ENCODE measurements at places on chromosomes 7 and 10.

DNA sequence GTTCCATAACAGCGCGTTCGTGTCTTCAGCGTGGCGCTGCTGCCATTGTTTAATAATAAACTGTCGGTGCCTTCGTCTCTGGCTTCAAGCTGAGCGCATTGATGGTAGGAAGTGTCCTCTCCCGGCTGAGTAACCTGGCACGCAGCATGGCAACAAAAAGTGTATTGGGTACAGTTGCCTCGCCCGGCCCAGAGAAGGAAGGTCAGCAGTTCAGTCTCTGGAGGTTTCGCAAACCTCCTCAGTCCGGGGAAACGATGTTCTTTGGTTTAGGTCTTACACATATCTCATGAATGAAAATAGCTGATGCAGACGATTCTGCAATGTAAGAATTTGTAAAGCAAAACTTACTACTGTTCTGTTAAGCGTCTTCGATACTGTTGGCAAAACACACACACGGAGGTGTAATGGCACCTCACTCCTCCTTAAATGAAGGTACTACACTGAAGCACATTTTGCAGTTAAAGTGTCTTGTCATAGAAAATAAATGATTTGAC is 739 bp upstream of the CCDC186 start:
- H3K27me3 ChIP-seq = no peaks in the 10 kb centered on the region
- 0 out of 2 replicates have a peak, but pooled peaks cover 4% of the 10 kb centered on the region for H3K4me1 ChIP-seq
- peak overlapping the region; percentile 93 for H3K4me3 ChIP-seq
- H3K36me3 ChIP-seq = no peaks in the 10 kb centered on the region
- no peak overlapping the region for H3K27ac ChIP-seq

DNA sequence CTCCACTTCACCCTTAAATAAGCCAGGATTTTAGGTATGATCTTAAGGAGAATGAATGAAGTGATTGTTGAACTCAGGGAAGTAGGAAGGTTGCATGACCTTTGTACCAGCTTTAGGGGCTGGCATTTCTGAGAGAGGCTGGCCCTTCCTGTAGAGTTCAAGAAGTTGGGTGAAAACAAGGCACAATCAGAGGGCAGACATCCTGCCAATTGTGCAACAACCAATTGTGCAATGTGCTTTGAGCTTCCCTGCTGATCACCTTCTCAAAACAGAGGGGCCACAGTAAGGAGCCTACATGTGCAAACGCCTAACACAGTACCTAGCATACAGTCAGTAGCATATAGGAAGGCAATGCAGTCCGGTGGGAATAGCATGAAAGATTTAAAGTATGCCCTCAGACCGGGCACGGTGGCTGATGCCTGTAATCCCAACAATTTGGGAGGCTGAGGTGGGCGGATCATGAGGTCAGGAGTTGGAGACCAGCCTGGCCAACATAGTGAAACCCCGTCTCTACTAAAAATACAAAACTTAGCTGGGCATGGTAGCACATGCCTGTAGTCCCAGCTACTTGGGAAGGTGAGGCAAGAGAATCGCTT is 5.4 kb downstream of the CPVL start:
- no peak overlapping the region for H3K4me3 ChIP-seq
- no peak overlapping the region for H3K27ac ChIP-seq
- no peak for DNase-seq

GRCh38 chr10:67306588-67307205 is 380.9 kb downstream of the LRRTM3 start:
- no peak overlapping the region for H3K27ac ChIP-seq
- H3K4me3 ChIP-seq = no peak overlapping the region
- no peak for DNase-seq
- H3K27me3 ChIP-seq = no peaks in the 10 kb centered on the region
- H3K36me3 ChIP-seq = no peaks in the 10 kb centered on the region

DNA sequence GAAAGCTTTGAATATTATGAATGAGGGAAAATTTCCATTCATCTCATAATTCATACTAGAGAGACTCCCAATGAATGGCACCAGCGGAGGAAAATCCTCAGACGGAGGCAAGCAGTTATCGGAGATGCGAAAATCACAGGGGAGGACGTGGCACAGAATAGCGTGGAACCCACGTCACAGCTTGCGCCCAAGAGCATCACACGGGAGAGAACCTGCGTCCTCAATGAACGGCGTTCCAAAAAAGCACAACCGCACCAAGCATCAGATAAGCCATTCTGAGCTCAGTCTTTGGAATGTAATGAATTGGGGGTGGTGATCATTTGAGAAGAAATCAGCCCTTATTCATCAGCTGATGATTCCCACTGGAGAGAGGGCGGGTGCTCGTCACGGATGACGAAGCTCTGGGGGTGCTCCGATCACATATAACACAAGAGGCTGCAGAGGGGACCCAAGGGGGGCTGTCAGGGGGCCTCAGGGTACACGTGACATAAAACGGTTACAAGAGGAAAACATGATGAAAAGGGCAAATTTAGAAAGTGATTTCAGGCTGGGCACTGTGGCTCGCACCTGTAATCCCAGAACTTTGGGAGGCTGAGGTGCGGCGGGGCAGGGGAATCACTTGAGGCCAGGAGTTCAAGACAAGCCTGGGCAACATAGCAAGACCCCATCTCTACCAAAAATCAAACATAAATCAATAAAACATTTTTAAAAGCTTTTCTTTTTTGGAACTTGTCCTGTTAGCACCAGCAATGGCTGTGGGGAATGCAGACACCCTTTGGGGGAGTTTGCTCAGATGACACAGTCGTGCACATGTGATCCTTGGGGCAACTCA is 33.8 kb upstream of the FIS1 start:
- H3K27ac ChIP-seq = no peak overlapping the region
- H3K36me3 ChIP-seq = no peaks in the 10 kb centered on the region
- no peaks in the 10 kb centered on the region for H3K4me1 ChIP-seq
- peaks cover 13% of the 10 kb centered on the region for H3K27me3 ChIP-seq
- no peak overlapping the region for H3K4me3 ChIP-seq
- DNase-seq = no peak

DNA sequence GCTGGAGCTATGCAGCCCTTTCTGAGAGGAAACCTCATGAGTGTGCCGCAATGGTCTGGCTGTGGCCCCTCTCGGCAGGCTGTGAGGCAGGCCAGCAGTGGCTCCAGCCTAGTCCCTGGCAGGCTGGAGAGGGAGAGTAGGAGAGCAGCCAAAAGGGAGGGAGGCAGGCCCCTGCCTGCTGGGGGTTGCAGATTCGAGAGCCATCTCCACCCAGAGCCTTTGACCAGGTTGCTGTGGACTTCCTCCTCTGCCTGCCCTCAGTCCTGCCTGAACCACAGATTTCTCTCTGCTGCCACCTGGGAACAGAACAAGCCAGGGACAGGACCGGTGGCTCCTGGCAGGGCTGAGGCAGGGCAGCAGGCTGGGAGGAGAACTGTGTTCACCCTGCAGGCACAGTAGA is 13.9 kb downstream of the PAX2 start:
- H3K36me3 ChIP-seq = no peaks in the 10 kb centered on the region
- H3K4me1 ChIP-seq = no peaks in the 10 kb centered on the region
- no peak overlapping the region for H3K27ac ChIP-seq
- DNase-seq = no peak
- no peaks in the 10 kb centered on the region for H3K27me3 ChIP-seq

- H3K4me3 ChIP-seq = no peak overlapping the region
- no peaks in the 10 kb centered on the region for H3K27me3 ChIP-seq
- no peak for DNase-seq
- no peaks in the 10 kb centered on the region for H3K36me3 ChIP-seq
- H3K27ac ChIP-seq = no peak overlapping the region
Measured at GRCh38 chr7:29329686-29330085, 135.1 kb downstream of the CHN2 start.

DNA sequence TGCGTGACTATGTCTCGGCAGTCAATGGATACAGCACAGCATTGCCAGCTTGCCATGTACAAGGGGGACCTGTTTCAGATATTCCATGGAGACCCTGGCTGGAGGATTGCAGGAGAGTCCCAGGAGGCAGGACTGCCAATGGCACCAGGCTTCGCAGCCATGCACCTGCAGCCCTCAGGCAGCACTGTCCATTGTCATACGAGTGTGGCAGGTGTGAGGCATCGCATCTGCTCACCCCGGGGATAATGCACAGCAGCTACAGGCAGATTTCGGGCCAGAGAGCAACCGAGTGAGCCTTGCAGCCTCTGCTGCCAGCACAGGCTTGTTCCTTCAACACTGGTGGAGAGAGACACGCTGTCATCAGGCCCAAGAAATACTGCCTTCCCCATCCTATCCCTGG is 415.1 kb downstream of the PAXIP1 start:
- H3K4me1 ChIP-seq = no peaks in the 10 kb centered on the region
- no peak for DNase-seq
- no peak overlapping the region for H3K27ac ChIP-seq
- H3K27me3 ChIP-seq = peaks cover 4% of the 10 kb centered on the region

DNA sequence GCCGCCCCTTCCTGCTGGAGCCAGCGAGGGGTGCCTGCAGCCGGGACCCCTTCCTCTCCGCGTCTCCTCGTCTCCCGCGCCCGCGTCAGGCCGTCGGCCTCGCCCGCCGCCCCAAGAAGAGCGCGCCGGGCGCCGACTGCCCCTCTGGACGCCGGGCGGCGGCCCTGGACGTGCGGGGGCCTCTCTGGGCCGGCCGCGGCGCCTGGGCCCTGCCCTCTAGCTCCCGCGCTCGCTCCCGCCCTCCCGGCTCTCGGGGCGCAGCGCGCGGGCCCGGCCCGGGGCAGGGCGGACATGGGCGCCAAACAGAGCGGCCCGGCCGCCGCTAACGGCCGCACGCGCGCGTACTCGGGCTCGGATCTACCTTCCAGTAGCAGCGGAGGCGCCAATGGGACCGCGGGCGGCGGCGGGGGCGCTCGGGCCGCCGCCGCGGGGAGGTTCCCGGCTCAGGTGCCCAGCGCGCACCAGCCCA is 704 bp downstream of the ZNRF2 start:
- no peaks in the 10 kb centered on the region for H3K36me3 ChIP-seq
- peak; percentile 44 for DNase-seq
- peak overlapping the region; percentile 77 for H3K27ac ChIP-seq
- H3K4me3 ChIP-seq = peak overlapping the region; percentile 77
- H3K4me1 ChIP-seq = no peaks in the 10 kb centered on the region

- H3K27me3 ChIP-seq = no peaks in the 10 kb centered on the region
- no peaks in the 10 kb centered on the region for H3K4me1 ChIP-seq
- H3K36me3 ChIP-seq = no peaks in the 10 kb centered on the region
- H3K4me3 ChIP-seq = no peak overlapping the region
Measured at GRCh38 chr10:3925184-3925583, 140.2 kb upstream of the KLF6 start.

- peak overlapping the region; percentile 58 for H3K4me3 ChIP-seq
- H3K4me1 ChIP-seq = peaks cover 26% of the 10 kb centered on the region
- H3K36me3 ChIP-seq = no peaks in the 10 kb centered on the region
- H3K27me3 ChIP-seq = no peaks in the 10 kb centered on the region
- DNase-seq = peak; percentile 37
Measured at GRCh38 chr7:98398567-98399372, 2.1 kb downstream of the BAIAP2L1 start.

DNA sequence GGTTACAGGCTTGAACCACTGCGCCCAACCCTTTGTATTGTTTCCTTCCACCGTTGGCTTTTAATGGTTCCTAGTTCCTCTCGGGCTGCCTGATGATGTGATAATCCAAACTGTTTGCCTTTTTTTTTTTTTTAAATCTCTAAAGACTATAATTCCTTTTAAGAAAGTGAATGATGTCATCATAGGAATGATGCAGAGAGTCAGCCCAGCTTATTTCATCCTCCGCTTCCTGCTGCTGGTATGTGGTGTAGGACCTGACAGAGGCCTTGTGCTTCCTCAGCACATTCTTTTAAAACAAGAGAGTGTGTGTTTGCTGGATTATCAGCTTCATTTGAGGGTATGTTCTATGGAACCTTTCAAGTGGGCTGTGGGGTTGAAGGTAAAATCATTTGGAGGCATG is 241.4 kb downstream of the LRMDA start:
- H3K4me3 ChIP-seq = no peak overlapping the region
- DNase-seq = no peak
- 0 out of 2 replicates have a peak, but pooled peaks cover 2% of the 10 kb centered on the region for H3K27me3 ChIP-seq
- no peaks in the 10 kb centered on the region for H3K4me1 ChIP-seq
- no peaks in the 10 kb centered on the region for H3K36me3 ChIP-seq

DNA sequence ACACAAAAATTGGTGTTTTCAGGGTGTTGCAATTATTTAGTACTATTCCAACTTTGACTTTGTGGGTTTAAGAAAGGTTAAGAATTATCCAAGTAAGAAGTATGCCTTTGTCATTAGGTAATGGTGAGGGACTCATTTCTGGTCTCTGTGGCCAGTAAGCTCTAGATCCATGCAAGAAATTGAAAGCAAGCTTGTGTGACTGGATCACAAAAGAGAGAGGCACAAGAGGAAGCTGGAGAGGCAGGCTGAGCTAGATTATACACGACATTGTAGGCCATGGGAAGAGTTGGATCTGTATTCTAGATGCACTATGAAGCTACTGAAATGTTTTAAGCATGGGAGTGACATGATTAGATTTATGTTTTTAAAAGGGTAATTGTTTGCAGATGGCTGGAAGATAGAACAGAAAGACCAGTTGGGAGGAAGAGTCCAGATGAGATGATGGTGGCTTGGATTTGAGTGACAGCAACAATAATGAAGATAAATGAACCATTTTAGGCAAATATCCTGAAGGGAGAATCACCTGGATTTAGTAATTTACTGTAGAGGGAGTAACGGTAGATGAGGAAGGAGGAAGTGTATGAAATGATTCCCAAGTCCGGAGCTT is 50.0 kb downstream of the CALD1 start:
- DNase-seq = no peak
- no peak overlapping the region for H3K4me3 ChIP-seq
- peaks cover 23% of the 10 kb centered on the region for H3K4me1 ChIP-seq
- H3K36me3 ChIP-seq = no peaks in the 10 kb centered on the region
- H3K27ac ChIP-seq = no peak overlapping the region

DNA sequence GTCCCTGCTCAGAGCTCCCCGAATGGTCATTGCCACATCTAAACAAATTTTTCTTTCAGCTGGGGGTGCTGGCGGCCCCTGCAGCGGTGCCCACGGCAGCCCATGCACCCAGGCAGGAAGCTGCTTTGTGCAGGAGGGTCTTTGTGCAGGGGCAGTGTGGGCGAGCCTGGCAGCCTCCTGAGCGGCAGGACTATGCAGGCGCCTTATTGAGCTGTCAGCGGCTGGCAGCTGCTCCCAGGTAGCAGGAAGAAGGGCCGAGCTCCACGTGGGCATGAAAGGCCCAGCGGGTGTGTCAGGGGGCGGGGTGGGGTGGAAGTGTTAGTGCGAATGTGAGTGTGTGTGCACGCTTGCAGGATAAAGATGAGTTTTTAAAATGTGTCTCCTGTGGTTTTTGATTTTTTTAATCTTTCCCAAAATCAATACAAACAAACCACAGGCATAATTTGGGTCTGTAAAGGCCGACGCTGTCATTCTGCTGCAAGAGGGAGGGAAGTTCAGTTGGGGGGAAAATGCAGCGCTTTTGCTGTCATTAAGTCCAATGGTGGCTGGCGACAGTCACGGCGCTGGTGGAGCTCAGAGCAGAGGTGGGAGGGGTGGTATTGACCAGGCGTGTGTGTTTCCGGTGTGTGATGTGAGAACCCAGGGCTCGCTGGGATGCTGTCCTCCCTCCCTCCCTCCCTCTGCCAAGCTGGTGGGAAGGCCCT is 83.9 kb downstream of the LHPP start:
- H3K4me3 ChIP-seq = no peak overlapping the region
- H3K27ac ChIP-seq = no peak overlapping the region
- no peaks in the 10 kb centered on the region for H3K4me1 ChIP-seq

GRCh38 chr7:133015888-133016287 is 66.0 kb downstream of the CHCHD3 start:
- peaks cover 7% of the 10 kb centered on the region for H3K36me3 ChIP-seq
- H3K27ac ChIP-seq = no peak overlapping the region
- DNase-seq = no peak
- H3K4me1 ChIP-seq = no peaks in the 10 kb centered on the region

- H3K4me1 ChIP-seq = peaks cover 26% of the 10 kb centered on the region
- no peak overlapping the region for H3K27ac ChIP-seq
Measured at GRCh38 chr7:101124376-101125056, 2.4 kb upstream of the SERPINE1 start.

All from SJCRH30 (cell line).